Aorta (tissue), 5 donors: ENCODE measurements at places on chromosomes 7 and 10. TPM values are rescaled to one million over a fixed set of nuclear protein-coding genes. Genes with fewer than 3 reads are reported as not detected.

Gene MINDY3
- 81.1 TPM for total RNA-seq

Gene KCP
- total RNA-seq = 2.1 TPM

Gene CPVL
- total RNA-seq = 50.2 TPM

Gene INA
- not detected for total RNA-seq

Gene LEP
- 0.97 TPM for total RNA-seq

Gene WEE2
- 0.12 TPM for total RNA-seq

Gene PDE1C
- total RNA-seq = 6.6 TPM

Gene CALHM3
- not detected for total RNA-seq

Gene RELN
- total RNA-seq = 3.6 TPM

Gene RGR
- not detected for total RNA-seq

Gene TMEM176B
- 34.3 TPM for total RNA-seq

Gene HGF
- total RNA-seq = 55.9 TPM

Gene SEMA3E
- total RNA-seq = 9.1 TPM

Gene C10orf95
- not detected for total RNA-seq

Gene SFTPA2
- not detected for total RNA-seq

Gene MLLT10
- 75.3 TPM for total RNA-seq

Gene GSTO2
- 3.5 TPM for total RNA-seq

Gene HOXA7
- total RNA-seq = 4.7 TPM

Gene MRLN
- 0.65 TPM for total RNA-seq

Gene EIF5AL1
- total RNA-seq = not detected

Gene GIMAP8
- total RNA-seq = 41.4 TPM

Gene CARD11
- 1.8 TPM for total RNA-seq

Gene PLPP4
- total RNA-seq = not detected

Gene ZNF22
- total RNA-seq = 19.6 TPM

Gene HHEX
- 11.5 TPM for total RNA-seq

Gene TMEM273
- 44.7 TPM for total RNA-seq

Gene IQUB
- total RNA-seq = 0.81 TPM

Gene ANLN
- 1.9 TPM for total RNA-seq
